ENCODE measurements at places on chromosomes 4 and X. TPM values are rescaled to one million over a fixed set of nuclear protein-coding genes. Genes with fewer than 3 reads are reported as not detected.

DNA sequence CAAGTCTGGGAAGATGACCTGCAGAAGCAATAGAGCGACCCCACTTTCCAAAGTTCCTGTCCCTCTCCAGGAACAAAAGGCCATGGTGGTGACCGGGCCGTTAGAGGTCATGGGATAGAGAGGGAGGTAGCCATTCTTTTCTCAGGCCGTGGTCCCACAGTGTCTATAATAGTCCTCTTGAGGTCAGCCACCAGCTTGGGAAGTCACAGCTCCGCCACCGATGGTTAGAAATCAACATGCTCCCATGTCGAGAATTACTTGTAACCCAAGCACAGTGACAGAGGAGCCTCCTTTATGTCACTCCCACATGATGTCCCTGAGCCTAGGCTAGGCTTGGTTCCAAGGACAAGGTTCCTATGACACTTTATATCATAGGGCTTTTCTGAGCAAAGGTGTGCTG is 48.3 kb upstream of the CBR4 start:
- no peak for DNase-seq

DNA sequence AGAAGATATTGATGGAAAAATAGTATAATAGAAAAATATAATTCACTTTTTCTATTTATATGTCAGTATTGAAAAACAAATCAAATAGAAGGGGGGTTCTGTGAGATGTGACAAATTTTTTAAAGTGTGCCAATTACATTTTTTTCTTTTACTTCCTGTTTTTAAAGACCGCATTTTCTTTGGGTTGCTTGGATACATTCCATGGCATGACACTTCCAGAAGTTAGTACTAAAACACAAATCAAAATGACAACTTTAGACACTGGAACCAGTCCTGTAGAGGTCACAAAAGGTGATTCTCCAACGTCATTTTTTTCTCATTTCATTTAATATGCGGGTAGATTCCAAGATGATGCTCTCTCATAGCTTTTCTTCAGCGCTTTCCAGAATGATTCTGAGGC is 116.2 kb upstream of the GNPDA2 start:
- no peak for DNase-seq

DNA sequence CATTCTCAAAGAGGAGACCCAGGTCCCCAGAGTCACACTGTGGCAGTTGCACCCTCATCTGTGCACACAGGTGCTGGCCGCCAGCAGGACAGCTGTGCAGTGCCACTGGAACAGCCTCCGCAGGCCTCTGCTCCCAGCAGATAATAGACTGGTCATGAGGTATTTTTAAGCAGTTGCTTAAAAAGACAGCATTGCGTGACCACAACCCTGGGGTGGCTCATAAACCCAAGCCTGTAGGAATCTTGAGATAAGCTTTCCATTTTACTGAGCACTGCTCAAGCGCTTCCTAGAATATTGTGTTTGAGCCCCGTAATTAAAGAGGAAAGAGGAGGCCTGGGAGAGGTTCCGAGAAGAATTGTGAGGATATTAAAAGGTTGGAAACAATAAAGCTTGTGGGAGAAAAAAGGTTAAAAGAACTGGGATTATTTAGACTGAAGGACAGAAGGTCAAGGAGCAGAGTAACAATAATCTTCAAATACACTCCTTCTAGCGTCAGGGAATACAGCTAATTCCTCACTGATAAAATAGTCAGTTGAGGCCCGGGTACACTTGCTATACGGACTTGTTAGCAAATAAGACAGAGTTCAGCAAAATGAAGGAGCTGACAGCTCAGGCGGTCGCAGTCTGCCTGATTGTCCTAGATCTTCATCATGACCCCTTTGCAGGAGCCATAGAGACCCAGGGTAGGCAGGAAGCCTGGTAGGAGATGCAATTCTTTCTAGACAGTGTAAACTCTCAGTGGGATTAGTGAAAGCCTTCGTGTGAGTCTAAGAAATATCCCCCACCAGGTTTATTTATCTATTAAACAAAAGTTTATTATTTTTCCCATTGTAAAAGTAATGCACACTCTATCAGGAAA is 86.2 kb upstream of the KIT start:
- no peak for DNase-seq

The GPC4 gene
- polyA plus RNA-seq, result 0.49 TPM

DNA sequence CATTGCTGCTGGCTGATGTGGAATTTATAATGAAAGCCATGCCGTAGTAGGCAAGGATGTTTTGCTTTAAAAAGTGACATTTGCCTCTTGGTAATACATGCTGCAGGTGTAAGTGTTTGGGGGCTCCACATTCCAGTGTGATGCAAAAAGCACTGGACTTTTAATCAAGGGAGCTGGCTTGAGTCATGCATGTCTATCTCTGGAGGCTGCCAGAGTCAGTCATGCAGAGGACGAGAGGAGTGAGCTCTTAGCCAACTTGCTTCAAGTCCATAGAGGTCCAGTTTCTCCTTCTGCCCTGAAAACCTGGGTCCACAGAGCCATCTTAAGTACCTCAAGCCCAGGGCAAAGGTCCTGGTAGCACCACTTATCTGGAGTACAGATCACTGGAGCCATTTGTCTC is 11.6 kb upstream of the CXCL13 start:
- no peak for DNase-seq

- DNase-seq, result no peak
Observed at GRCh38 chrX:78111140-78111931, 7.3 kb downstream of the PGK1 start.

DNA sequence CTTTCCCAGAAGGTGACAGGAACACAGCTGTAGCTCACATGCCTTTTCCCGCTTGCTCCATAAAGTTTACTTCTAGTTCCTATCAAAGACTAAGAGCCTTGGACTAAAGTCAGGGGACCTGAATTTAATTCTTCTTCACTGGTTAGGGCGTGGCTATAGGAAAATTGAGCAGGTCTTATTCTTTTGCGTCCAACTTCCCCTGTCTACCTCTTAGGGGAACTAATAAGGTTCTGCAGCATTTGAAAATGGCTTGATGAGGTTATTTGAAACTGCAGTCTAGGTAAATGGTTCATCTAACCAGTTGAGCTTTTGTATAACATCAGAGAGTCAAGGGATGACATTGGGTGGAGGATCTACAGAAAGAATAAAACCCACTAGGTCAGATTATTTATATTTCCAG is 2.6 kb downstream of the ARHGAP10 start:
- DNase-seq, result no peak

DNA sequence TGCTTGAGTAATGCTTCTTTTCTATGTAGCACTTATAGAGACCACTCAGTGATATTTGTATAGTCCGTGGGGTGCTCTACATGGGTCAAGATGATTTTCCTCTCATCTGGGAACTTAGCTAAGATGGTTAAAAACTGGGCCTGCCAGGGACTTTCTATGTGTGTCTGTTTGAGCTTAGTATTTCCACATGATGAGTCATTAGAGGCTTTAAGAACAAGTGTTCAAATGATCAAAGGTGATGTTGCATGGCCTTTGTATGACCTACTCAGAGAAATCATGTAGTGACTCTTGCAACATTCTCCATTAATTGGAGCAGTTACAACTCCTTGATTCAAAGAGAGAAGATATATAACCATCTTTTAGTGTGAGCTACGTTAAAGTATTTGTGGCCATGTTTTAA is 1480.5 kb upstream of the IGFBP7 start:
- no peak for DNase-seq

DNA sequence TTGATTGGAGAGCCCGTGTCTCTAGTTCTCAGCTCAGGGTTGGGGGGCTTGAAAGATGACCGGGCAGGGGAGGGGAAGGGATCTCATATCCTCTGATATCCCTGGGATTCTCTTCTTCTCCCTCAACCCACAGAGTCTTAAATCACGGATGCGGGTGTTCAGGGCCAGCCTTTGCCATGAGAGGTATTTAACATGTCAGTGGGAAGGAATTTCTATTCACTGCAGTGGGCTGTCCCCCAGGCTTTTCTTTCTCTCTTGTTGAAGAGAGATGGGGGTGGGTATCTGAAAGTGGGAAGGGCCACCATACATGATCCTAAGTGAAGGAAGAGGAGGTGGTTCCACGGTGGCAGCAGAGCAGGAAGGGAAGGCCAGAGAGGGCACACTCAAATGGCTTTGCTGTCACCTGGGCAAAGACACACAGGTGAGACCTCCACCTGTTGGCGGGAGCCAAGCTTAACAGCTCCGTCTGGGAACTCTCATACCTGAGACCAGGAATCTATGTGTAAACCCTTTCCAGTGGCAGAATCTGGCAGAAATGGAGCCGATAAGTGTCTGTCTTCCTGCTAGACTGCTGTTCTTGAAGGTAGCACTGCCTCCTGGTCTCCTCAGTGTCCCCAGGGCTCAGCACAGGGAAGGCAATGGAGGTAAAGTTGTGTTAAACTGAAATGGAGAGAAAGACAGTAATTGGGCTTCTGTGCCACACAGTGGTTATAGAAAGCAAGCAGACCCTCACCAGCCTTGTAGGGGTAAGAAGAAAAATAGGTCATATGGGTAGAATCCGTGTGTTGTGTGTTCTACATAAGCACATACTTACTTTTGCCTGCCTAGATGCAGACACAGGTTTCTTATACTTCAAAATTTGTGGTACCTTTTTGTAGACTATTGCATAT is 49.4 kb downstream of the RHOH start:
- DNase-seq, result no peak

GRCh38 chrX:24859211-24859841 is 156.4 kb downstream of the ARX start:
- DNase-seq, result no peak
